Naive thymus-derived CD8-positive, alpha-beta T cell (primary cell): ENCODE measurements at places on chromosomes 6 and 20. TPM values are rescaled to one million over a fixed set of nuclear protein-coding genes. Genes with fewer than 3 reads are reported as not detected.

GRCh38 chr6:154080461-154081189 lies 41.6 kb downstream of the OPRM1 start:
- no peak for DNase-seq

GRCh38 chr20:41014561-41015088 lies 14.0 kb upstream of the TOP1 start:
- DNase-seq: no peak

- no peak for DNase-seq
Measured at GRCh38 chr6:129590408-129591022, 119.5 kb downstream of the ARHGAP18 start.

GRCh38 chr6:30044630-30045029 lies 16.4 kb upstream of the POLR1H start:
- DNase-seq: no peak

- DNase-seq: no peak
Measured at GRCh38 chr6:151900256-151900655, 92.8 kb downstream of the ESR1 start.

The SPATS1 gene
- polyA plus RNA-seq: not detected

GRCh38 chr6:54299542-54300269 lies 8.5 kb upstream of the TINAG start:
- DNase-seq: no peak

DNA sequence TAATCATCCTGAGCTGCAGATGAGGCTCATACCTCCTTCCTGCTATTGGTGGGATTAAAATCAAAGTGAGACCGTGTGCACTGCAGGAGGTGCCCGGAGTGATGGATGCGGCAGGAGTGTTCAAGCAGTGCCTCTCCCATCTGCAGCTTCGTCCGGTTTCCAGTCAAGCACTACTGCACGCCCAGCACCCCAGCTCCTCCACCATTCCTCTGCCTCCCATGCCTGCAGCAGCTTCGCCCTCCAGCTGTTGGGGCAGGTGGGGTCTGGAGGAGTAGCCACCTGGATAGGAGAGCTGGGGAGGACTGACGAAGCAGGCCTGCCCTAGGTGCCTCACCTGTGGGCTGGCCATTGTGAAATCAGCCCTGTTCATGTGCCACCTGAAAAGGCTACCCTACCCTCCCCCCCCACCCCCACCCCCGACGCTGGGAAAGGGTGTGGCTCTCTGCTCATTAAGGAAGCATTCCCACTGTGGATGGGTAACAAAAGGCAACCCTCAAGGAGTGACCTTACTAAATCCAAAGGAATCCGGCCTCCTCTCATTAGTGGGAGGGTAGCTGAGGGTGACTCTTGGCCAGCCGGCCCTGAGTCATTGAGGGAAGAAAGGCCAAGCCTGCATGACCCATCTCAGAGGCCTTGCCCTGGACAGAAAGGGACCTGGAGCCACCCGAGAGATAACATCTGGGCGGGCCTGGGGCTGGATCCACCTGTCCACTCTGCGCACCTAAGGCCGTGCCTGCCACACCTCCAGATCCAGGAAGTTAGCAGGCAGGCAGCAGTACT lies 115.9 kb upstream of the ARMC2 start:
- DNase-seq: no peak

- DNase-seq: no peak
Measured at GRCh38 chr6:154594496-154595198, 84.2 kb upstream of the CNKSR3 start.

DNA sequence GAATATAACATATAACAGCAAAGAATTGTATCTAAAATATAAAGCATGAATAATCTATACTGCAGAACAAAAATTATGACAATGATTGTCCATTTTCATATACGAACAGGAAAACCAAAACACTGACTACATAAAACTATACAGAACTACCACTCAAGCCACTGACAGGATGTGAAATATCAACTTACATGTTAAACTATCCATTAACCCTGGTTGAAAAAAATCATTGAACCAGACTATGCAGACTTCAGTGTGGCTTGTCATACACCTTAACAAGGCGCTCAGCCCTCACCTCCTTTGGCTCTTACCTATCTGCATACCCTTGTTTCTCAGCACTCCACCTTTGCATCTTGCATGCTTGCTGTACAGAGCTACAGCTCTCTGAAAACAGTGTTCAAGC lies 34.9 kb downstream of the ASCC3 start:
- no peak for DNase-seq

GRCh38 chr6:56419191-56419590 lies 171.8 kb upstream of the COL21A1 start:
- DNase-seq: no peak

GRCh38 chr6:106794129-106794528 lies 164.8 kb downstream of the QRSL1 start:
- no peak for DNase-seq

GRCh38 chr20:25544311-25544710 lies 41.0 kb downstream of the NINL start:
- DNase-seq: no peak

The TUBB2B gene
- 0.20 TPM for polyA plus RNA-seq

The PRKN gene
- polyA plus RNA-seq: 2.6 TPM

DNA sequence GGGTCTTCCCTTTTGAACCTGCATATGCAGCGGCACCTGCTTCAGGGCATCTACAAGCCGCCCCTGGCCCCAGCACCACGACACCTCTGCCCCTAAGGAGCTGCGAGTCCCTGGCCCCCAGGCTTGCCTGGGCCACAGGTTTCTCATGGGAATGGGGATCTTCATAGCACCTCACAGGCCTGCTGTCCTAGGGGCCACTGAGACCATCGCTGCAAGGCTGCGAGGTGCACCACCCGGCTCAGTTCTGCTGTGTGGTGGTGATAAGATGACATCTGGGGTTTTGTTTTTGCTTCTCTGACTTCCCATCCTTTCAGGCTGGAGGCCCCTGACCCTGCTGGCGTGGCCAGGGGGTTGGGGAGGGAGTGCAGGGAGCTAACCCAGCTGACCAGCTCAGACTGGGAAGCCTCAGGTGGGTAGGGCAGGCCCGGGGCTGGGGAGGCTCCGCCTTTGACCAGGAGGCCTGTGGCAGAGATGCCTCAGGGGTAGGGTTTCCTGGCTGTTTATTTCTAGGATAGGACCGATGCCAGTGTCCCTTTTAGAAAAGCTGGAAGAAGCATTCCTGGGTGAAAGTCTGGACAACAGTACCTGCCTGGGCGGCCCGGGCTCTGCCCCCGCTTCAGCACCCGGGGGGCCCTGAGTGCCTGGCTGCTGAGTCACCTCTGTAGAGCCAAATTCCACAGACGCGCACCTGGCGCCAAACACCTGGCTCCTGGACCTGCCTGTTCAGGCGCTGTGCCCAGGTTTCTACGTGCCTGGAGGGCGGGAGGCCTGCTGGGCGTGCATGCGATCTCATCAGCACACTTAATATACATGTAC lies 264.7 kb downstream of the DLL1 start:
- DNase-seq: no peak

- DNase-seq: no peak
Measured at GRCh38 chr6:116411284-116411623, 40.5 kb downstream of the DSE start.

DNA sequence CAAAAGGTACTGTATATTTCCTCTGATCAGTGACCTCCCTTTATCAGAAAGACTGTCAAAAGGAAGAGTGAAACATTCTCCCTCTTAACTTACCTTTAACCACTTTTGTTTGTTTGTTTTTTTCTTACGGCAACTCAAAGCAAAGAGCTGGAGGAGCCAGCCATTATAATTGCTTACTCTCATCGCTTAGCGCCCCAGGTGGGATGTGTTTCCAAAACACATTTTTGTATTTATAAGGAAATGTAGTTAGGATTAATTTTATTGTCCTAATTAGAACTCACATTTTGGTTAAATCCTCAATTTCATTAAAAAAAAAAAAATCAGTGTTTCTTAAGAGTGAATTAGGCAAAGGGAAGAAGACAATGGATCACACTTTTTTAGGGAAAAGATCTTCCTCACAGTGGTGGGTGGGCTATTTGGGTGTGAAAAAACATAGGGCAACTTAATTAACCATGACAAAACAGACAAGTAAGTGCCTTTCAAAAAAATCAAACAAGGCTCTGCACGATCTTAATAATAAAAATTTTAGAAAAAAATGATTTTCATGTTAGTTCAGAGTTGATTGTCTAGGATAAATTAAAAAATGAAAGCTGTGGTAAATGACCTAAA lies 1.2 kb upstream of the PHACTR2 start:
- no peak for DNase-seq

- no peak for DNase-seq
Measured at GRCh38 chr20:13278812-13279570, 57.9 kb downstream of the ISM1 start.

- no peak for DNase-seq
Measured at GRCh38 chr6:151286214-151286613, 46.4 kb downstream of the AKAP12 start.

The TSHZ2 gene
- polyA plus RNA-seq: not detected

GRCh38 chr6:51788121-51788520 lies 299.3 kb downstream of the PKHD1 start:
- DNase-seq: no peak

GRCh38 chr6:74100719-74101287 lies 404.8 kb downstream of the CD109 start:
- DNase-seq: no peak

GRCh38 chr20:33489495-33490022 lies 337 bp upstream of the CBFA2T2 start:
- peak; percentile 99 for DNase-seq

- DNase-seq: no peak
Measured at GRCh38 chr6:133756078-133756695, 132.7 kb upstream of the TCF21 start.

The MICB gene
- 3.3 TPM for polyA plus RNA-seq

- DNase-seq: no peak
Measured at GRCh38 chr6:67768972-67769371, 866.1 kb upstream of the ADGRB3 start.

DNA sequence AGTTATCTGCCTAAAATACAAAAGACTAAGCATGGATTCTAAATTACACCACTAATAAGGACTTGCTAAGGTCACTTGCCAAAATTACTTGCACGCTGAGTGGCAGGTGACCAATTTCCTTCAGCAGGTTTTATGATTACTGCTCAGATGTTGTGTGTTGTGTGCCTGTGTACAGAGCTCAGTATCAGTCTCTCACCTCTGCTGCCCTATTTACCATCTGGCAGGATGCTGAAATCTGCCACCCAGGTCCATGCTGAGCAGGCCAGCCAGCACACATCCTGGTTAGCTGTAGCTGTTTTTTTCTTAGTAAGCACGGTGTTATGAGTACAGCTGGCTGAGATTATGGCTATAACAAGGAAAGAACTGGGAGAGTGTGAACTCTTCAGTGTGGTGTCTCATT lies 34.0 kb downstream of the ELOVL4 start:
- no peak for DNase-seq

The HSF2 gene
- 17.9 TPM for polyA plus RNA-seq

DNA sequence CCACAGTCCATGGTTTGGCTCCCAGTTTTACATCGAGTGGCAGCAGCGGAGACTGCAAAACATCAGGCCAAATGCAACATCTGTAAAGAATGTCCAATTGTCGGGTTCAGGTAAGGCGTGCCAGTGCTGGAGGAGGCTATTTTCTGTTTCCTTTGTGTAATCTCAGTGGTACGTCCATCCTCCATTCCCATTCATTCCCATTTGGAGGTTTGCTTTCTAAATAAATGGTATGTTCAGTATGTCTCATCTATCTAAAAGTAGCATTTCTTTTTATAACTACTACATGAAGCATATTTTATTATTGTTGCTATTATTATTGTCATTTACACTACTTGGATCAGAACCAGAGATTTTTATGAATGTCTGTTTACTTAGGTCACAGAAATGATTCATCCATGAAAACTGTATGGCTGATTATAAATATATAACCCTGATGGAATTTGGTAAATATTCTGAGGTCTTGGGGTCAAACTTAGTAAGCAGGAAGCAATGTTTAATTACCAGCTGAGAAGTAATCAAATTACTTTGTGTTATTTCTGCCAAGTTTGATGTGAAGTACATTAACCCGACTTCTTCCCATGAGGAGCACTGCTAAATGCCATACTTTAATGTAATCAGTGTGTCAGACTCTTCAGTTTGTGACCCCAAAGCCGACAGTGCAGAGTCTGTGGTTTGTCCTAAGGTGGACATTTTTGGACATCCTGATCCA lies 512.9 kb downstream of the UTRN start:
- no peak for DNase-seq

The MPC1 gene
- polyA plus RNA-seq: 76.7 TPM

The TMX4 gene
- 37.8 TPM for polyA plus RNA-seq

DNA sequence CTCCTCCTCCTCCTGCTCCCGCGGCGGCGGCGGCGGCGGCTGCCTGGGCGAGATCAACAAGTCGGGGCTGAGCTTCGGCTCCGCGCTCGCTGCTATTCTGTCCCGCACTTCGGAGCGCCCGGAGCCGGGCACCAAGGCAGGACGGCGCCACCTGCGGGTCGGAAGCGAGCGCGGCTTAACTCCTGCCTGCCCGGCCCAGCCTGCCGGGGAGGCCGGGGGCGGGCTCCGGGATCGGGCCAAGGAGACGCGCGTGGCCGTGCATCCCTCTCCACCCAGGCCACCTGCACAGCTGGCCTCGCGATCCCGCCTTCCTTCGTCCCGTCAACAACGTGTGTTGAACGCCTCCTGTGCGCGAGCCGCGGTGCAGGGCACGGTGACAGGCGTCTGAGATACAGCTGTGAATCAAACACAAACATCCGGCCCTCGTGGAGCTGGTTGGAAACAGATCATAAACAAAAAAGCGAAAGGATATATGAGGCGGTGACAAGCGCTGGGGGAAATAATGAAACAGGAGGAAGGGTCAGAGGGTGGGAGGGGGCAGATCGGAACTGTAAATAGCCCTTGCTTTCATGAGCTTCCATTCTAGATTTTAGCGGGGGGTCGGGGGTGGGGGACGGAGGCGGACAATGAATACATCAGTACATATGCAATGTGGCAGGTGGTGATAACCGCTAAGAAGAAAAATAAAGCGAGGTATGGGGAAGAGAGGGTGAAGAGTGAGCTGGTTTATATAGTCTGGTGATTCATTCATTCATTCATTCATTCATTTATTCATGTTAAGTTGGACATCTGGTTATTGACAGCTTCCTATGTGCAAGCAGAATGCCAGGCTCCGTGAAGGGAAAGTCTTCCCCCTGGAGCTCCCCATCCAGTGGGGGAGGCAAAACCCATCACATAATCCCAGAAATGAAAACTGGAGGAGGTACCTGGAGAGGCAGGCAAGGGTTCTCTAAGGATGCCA lies 2.0 kb upstream of the KCNB1 start:
- peak; percentile 46 for DNase-seq

DNA sequence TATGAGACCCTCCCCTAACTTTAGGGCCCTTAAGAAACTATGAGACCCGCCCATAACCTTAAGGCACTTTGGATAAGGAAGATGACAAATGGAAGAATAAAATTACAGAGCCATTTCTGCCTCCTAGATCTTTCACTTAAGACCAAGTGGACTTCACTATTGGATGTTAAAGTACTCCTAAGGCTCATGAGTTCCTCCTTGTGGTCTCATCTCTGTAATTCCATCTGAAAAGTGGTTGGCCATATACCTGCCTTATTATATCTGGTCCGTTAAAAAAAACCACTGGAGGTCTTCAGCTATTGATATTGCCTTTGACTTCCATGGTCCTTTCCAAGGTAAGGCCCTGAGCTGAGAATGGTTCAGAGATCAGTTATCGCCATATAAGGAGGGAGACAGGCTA lies 310.3 kb downstream of the EYA4 start:
- no peak for DNase-seq

The BFSP1 gene
- polyA plus RNA-seq: 1.8 TPM

GRCh38 chr6:21395121-21395520 lies 198.4 kb upstream of the SOX4 start:
- no peak for DNase-seq

GRCh38 chr20:52481443-52481842 lies 289.9 kb upstream of the ZFP64 start:
- DNase-seq: no peak

The MLN gene
- polyA plus RNA-seq: not detected

The LY6G5C gene
- polyA plus RNA-seq: 7.6 TPM

- no peak for DNase-seq
Measured at GRCh38 chr6:117619178-117619577, 16.9 kb upstream of the GOPC start.
